Activated CD4-positive, alpha-beta memory T cell treated with anti-CD3 and anti-CD28 coated beads for 36 hours (primary cell): ENCODE measurements at places on chromosomes 1 and 21. TPM values are rescaled to one million over a fixed set of nuclear protein-coding genes. Genes with fewer than 3 reads are reported as not detected.

DNA sequence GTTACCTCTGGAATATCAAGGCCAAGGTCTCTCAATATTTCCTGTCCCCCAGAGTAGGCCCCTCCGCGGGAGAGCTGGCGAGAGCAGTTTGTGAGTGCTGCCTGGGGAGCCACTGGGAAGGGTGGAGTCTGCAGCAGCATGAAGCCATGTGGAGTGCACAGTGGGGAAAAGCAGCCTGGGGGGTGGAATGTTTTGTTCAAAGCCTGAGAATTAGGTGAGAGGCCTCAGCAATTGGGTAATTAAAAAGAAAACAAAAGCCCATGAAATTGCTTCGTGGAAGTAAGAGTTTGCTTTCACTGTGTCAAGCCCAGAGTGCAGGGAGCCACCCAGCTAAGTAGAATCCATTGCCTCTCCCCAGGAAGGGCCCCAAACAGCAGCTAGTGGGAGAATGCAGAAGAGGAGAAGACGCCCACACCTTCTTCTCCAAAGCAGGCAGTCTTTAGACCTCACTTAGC lies 30.2 kb upstream of the DISC1 start:
- no peak overlapping the region for H3K4me3 ChIP-seq
- no peaks in the 10 kb centered on the region for H3K36me3 ChIP-seq
- H3K4me1 ChIP-seq = peaks cover 11% of the 10 kb centered on the region
- H3K27me3 ChIP-seq = no peaks in the 10 kb centered on the region
- DNase-seq = no peak
- H3K27ac ChIP-seq = no peak overlapping the region

DNA sequence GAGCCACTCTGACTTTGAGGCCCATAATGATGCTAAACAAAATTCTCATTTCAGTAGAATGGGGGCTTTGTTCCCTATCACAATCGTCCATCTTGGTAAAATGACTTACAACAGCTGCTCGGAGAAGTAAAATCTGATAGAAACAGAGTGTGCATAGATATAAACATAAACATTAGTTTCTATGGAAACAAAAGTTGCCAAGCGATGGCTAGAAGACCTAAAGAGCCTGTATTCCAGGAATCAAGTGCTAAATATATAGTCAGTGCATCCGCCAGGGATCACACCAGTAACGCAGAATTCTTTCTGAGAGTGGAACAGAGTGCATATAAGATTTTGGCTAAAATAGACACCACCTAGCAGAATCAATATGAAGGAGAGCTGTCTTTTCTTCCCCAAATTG lies 91.2 kb upstream of the KAZN start:
- no peak for DNase-seq
- no peaks in the 10 kb centered on the region for H3K27me3 ChIP-seq
- no peaks in the 10 kb centered on the region for H3K36me3 ChIP-seq
- H3K4me3 ChIP-seq = no peak overlapping the region
- H3K4me1 ChIP-seq = no peaks in the 10 kb centered on the region

GRCh38 chr1:37288900-37289299 lies 185.5 kb upstream of the ZC3H12A start:
- no peak overlapping the region for H3K27ac ChIP-seq
- peaks cover 4% of the 10 kb centered on the region for H3K27me3 ChIP-seq
- H3K36me3 ChIP-seq = no peaks in the 10 kb centered on the region
- no peak overlapping the region for H3K4me3 ChIP-seq

The FGR gene
- 0.27 TPM for total RNA-seq
